ENCODE measurements at places on chromosomes 7 and 10.

- DNase-seq, result no peak
Measured at GRCh38 chr7:79770063-79770462, 316.6 kb upstream of the MAGI2 start.

- DNase-seq, result no peak
Measured at GRCh38 chr10:71068861-71069271, 143.5 kb upstream of the UNC5B start.

DNA sequence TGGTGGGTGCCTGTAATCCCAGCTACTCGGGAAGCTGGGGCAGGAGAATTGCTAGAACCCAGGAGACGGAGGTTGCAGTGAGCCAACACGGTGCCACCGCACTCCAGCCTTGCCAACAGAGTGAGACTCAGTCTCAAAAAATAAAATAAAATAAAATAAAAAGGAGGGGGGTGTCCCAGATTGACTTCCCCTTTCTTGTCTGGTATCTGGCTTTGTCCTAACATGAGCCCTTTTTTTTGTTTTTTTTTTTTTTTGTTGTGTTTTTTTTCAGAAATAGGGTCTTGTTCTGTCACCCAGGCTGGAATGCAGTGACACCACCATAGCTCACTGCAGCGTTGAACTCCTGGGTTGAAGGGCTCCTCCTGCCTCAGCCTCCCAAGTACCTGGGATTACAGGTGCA, 4.7 kb downstream of the CASP2 start:
- no peak for DNase-seq

DNA sequence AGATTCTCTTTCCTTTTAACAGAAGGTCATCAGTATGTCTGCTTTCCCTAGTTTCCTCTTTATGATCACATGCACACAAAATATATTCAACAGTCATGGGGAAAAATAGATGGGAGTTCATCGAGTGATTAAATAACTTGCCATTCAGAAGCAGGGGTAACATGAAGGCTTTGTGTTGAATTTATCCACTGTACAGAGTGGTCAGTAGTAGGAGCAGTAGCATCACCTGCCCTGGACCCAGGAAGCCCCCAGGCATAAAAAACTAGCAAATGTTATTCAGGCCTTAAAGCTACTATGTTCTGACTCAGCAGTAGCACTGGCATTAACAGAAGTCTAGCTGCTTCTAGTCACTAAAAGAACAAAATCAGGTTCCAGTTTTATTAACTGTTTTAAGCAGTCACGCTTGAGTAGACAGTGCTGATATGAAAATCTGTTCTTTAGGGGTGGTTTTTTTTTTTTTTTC, 31.4 kb upstream of the FAM133B start:
- peak; percentile 41 for DNase-seq

- no peak for DNase-seq
Measured at GRCh38 chr10:71473671-71474599, 77.2 kb downstream of the CDH23 start.

GRCh38 chr7:74480861-74481417, 27.2 kb downstream of the GTF2IRD1 start:
- DNase-seq, result no peak

- DNase-seq, result no peak
Measured at GRCh38 chr10:110989016-110989415, 69.6 kb downstream of the SHOC2 start.

- peak; percentile 37 for DNase-seq
Measured at GRCh38 chr10:34098821-34099567, 716.1 kb downstream of the PARD3 start.

- no peak for DNase-seq
Measured at GRCh38 chr10:121296881-121297585, 301.2 kb downstream of the FGFR2 start.

GRCh38 chr10:3493621-3494020, 291.4 kb downstream of the KLF6 start:
- DNase-seq, result no peak

GRCh38 chr10:9910446-9910845, 1107.2 kb upstream of the CELF2 start:
- no peak for DNase-seq

DNA sequence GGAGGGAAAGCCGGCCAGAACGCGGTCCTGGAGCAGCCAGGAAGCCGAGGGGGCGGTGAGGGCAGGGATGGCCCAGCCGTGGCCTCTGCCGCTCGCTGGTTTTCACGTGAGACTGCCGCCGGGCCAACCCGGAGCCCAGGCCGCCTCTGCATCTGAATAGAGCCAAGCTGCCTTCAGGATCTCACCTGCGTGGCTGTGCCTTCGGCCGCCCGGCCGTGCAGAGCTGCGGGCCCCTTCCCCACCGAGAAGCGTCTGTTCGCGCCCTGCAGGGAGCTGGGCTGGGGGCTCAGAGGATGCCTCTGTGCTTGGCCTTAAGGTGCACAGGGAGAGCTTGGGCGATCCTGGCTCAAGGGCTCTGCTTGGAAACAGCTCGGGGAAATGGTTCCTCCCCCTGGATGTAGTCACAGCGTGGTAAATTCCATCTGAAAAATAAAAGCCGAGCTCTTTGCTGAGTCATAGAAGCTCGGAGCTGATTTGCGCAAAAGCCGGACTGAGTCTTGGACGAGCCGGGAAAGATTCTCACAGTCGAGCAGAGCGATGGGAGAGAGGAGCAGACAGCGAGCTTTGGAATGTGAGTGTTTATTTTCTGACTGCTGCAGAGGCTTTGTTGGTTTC, at the start of gene JAKMIP3:
Gene JAKMIP3 (plus strand): TSS at position 456 of the 615 bp plus-strand sequence. CDS start 38,863 bp downstream, outside the sequence.
- no peak for DNase-seq

DNA sequence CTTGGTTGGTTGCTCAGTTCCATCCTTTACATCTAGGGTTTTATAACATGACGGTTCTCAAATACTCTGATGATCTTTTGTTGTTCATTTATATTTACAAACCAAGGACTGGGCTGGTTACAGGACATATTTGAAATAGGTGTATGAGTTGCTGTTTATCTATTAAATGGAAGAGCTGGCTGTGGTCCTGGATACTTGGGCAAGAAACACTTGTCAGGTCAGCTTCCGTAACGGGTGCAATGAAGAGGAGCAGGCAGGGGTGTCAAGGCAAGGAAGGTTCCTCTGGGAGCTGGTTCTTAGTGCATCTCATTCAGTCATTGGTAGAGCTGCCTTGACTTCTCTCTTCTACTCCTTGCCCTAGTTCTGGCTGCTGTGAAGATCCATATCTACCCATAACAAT, 4.8 kb upstream of the TMEM26 start:
- no peak for DNase-seq

DNA sequence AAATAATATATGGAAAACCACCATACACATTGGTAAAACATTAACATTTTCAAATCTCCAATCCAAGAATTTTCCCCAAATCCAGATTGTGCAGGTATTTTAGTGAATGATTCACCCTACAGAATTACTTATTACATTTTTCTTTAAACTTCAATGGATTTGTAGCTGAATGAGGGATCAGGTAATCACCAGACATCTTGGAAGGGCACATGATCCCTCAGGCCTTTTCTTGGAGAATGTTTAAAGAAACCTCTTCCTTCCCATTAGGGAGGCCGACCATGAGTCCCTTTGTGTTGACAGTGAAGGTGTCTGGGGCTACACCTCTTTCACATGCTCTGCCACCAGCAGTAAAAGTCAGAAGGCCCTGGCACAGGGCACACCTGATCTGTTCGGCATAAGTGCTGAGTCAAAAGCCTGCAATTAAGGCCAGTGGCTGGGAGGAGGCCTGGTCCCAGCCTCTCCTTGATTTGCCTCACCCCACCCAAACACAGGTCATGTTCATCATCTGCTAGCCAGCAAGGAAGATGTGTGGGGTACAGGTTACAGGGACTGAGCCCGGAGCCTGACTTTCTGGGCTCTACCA, 207.7 kb downstream of the SNX10 start:
- DNase-seq, result no peak

GRCh38 chr7:116195451-116195850, 14.9 kb upstream of the TES start:
- DNase-seq, result no peak

DNA sequence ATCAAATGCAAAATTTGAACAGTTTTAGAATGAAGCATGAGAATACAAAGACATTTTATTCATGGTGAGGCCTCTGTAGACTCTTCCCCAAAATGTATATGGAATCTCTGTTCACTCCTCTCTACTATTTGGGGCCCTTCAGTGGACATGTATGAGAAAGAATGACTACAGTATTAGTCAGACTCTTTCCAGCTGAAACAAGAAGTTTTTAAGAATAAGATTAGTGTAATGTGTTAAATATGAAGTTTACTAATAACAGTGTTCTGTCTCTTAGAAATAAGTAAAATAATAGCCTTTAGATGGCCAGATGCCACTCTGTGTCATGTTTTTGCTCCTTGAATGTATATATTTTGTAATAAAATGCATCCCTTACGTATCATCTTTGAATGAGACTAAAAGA, 585.6 kb downstream of the SUGCT start:
- DNase-seq, result no peak

- DNase-seq, result no peak
Measured at GRCh38 chr10:65742906-65743305, 1182.9 kb upstream of the LRRTM3 start.

DNA sequence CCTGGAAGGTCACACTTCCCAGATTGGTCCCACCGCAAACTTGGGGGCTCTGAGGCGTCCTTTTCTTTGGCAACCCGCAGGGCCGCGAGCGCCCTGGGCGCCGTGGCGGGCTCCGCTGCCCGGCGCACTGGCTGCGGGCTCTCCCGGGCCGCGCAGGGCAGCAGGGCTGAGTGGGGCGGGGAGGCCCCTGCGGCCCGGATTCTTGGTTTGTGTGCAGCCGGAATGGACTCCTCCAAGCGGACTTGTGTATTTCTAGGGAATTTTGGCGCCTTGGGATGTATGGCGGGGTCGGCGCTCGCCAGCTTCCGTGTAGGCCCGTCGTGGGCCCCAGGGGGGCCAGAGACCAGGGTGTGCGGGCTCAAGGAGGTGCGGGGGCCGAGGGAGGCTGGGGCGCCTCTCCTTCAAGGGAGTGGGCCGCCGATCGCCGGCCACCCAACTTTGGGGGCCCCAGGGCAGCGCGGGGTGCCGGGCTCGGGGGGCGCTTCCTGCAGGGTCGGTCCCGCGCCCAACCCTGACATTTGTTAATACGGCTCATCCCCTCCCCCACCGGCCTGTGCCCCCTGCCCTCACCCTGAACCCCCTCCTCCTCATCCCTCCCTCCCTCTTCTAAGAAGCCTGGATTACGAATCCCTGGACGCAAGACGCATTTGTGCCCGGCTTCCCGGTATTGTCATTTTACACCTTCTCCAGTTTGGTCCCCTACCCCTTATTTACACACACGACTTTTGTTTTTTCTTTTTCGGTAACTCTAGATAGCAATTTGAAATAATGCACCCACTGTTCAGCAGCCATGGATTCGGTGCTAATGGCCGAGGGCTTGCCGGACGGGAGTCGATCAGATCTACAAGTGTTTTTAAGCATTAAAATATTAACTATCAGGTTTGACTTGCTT, 2.5 kb downstream of the TCF7L2 start:
- no peak for DNase-seq

GRCh38 chr10:73537288-73537687, 41.5 kb upstream of the PPP3CB start:
- no peak for DNase-seq

DNA sequence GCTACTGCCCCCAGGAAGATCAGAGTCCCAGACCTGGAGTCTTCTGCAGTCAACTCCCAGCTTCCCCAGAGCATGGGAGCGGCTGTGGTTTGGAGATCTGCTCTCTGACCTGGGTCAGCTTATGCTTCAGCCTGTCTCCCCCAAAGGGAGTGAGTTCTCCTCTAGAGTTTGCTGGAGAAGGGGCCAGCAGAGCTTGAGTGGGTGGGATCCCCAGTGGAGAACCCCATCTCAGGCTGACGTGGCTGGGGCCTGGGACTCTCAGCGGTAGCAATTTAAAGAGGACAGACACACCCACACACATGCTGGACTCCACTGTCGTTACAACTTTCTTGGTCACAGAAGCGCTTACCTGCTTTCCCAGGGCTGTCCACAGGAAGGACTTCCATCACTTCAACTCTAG, 6.3 kb downstream of the UNC5B start:
- no peak for DNase-seq

DNA sequence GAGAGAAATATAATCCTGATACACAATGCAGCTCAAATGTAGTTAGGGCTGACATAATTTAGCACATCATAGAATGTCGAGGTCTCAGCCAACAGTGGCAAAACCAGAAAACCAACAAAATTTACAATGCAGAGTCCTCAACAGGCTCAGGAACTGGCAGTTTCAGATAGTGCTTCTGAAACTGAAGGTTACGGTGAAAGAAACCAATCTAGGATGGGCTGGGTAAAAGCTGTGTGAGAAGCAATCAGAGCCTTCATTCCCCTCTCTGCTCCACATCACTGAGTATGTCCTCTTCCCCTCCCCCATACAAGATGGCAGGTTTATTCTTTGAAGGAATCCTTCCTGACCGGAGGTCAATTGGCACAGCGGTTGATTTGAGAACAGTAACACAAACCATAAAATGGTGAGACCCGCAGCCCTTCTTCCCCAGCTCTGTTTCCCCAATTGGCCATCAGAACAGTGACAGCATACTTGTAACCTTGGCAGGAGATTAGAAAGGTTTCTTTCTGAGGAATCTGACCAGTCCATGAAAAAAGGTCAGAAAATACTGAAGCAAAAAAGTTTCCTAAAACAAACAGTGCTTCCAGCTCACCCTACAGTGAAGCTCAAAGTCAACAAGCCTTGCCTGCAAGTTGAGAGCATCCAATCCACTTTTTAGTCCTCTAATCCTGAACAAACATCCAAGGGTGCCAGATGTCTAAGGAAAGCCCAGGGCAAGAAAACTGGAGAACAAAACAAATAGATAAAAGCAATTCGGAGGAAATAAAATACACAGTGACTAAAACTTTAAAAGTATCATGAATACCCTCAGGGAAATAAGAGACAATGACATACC, 53.9 kb upstream of the IL6 start:
- DNase-seq, result no peak

GRCh38 chr10:13827076-13827797, 240.5 kb downstream of the PRPF18 start:
- DNase-seq, result no peak

- DNase-seq, result no peak
Measured at GRCh38 chr7:111098011-111098925, 7.3 kb downstream of the LRRN3 start.

- no peak for DNase-seq
Measured at GRCh38 chr7:44960011-44960580, 18.7 kb downstream of the MYO1G start.

DNA sequence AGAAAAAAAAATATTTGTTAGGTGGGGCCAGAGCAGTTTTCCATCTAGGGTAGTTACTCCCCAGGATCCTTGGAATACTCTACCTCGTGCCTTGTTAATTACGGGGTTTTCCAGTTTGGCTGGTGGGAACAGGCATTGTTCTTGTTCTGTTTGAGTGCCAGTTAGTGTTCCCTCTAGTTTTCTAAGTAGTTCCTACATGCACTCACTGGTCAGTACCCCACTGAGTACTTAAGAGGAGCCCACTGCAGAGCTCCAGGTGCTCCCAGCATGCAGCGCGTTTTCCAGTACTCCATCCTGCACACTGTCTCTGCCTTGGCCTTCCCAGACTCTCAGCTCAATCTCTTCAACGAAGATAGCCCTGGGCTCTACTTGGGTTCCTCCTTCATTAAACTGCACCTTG, 58.0 kb downstream of the AHCYL2 start:
- DNase-seq, result no peak
